Stimulated activated CD4-positive, alpha-beta T cell treated with anti-CD3 and anti-CD28 coated beads, Interleukin-15, amount 100 ng/mL, for 1 hour (primary cell): ENCODE measurements at places on chromosomes 5 and 9.

- DNase-seq = no peak
Observed at GRCh38 chr5:137516251-137516797, 17.2 kb upstream of the SPOCK1 start.

DNA sequence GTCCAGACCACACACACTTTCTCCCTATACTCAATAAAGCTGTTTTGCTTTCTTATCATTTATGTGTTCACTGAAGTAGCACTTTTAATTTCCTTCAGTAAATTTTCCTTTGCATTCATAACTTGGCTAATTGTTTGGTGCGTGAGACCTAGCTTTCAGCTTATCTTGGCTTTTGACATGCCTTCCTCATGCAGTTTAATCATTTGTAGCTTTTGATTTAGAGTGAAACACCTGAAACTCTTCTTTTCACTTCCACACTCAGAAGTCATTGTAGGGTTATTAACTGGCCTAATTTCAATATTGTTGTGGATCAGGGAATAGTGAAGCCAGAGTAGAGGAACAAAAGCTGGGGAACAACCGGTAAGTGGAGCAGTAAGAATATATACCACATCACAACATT is 114.7 kb downstream of the ST8SIA4 start:
- no peak for DNase-seq

DNA sequence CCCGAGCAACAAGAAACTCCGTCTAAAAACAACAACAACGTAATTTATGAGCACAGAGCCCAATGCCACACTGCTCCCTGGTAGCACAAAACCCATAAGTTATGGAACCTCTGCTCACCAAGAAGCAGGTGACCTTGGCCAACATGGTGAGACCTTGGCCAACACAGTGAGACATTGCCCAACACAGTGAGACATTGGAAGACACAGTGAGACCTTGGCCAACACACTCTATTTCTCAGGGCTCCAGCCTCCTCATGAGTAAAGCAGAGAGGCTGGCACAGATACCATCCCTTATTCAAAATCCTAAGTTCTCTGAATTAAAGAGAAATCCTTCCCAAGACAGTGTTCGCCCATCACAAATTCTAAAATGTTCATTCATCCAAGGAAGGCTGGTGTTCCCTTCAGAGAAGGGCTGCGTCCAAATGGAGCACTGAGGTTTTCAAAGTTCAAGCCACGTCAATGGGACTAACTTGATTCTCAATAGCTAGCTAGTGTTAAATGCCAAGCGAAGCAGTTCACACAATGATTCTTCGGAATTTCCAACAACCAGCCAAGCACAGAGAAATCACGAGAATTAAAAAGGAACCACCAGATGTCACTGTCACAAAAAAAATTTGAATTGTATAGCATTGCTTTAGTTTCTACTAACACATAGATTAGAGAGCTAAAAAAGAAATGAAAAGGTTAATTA is 29.5 kb downstream of the TTC39B start:
- DNase-seq = no peak

DNA sequence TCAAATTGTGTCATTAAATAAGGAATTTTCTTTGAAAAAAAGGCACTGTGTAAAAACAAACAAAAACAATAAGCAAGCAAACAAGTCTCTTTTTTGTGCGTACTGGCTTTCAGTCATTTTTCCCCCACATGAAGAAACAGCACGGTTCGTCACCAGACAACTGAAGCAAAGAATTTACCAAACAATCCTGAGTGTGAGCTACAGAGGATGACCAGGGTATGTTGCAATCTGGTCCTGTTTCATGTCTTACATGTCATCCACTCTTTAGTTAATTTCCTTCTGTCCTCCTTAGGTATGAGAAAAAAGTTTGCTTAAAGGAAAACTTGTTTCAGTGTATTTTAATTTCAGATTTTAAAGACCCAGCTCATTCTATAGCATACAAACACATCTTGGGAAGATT is 1080.7 kb upstream of the NUDT12 start:
- DNase-seq = no peak

- peak; percentile 28 for DNase-seq
Observed at GRCh38 chr5:140175367-140176030, 511 bp downstream of the CYSTM1 start.

DNA sequence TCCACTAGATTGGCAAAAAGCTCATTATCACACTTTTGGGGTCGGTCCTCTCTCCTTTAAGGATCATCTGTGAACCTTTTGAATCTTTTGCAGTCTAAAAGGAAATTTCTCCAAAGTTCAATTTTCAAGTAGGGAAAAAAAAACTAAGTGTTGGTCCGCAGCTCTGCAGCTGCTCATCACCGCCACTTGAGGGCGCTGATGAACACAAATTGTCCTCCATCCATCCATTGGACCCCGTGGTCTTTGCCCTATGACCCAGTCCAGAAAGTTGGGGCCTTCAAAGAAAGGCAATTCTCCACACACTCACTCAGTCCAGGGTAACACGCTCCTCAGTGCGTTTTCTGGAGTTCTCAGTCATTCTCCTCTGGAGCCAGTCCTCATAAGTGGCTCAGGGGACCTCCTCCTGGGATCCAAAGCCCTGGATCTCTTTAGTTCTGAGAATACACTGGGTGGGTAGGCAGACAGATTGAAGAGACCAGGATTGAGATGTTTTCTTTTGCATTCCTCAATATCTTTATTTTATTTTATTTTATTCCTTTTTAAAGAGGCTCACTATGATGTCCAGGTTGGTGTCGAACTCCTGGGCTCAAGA is 63.6 kb upstream of the SLC28A3 start:
- no peak for DNase-seq

- no peak for DNase-seq
Observed at GRCh38 chr9:131277287-131277909, 1.1 kb upstream of the FAM78A start.

DNA sequence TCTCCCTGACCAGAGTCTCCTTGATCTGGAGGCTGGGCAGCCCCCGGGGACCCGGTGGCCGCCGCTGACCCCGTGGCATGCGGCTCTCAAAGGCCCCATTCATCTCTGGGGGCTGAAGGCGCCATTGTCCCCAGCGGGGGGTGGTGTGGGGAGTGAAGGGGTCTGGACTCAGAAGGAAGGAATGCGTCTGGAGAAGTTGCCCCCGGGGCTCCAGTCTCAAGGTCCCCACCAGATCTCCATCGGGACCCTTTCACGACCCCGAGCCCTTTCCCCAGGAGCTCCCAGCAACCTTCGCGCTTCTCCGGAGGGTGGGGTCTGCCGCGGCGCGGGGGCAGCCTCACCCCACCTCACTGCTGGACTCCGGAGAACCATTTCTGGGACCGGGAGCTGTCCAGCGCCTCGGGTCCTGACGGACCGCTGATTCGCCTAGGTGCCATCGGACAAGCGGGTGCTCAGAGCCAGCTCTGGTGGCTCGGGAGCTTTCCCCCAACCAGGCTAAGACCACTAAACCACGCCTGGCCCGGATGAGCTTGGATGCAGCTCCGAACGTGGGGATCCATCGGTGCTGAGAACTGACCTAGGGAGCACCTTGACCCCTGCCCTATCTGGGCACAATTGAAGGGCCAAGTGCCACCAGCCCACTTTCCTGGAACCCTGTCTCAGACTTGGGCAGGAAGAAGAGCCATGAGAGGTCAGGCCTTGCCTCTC is 5.1 kb upstream of the PCDH1 start:
- DNase-seq = no peak

GRCh38 chr5:60959156-60959555 is 14.2 kb downstream of the NDUFAF2 start:
- DNase-seq = no peak

- no peak for DNase-seq
Observed at GRCh38 chr5:148523139-148523538, 131.2 kb downstream of the HTR4 start.

DNA sequence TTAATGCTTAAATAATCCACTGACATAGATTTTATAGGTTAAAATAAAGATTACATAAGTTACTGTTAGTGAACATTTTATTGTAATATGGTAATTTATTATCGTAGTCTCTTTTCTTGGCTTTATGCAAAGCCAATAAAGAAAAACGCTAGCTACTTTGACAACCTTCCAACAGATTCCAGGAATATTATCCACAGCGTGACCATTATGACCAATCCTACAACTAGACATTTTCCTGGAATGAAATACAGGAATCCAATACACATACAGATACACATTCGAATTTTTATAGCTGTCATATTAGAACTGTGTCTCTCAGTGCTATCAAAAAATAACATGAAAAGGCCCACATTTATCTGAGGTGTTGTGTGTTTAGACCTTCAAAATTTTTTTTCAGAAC is 13.1 kb downstream of the RPS23 start:
- DNase-seq = no peak

DNA sequence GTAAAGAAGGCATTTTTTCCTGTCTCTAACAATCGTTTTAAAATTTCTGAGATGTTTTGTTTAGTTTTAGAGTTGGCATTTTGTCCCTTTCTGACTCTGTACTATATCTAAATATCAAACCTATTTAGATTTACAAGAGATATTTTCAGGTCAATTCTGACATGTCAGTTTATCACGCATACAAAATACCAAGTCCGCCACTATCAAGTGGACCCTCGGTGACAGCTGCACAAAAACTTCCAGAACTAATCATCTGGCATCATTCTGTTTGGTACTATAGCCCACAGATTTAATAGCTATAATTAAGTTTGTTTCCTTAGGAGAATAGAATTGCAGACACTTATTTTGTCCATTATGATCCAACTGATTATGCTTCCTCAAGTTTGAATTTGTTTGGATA is 1278.2 kb downstream of the CDH12 start:
- no peak for DNase-seq

GRCh38 chr5:119275601-119276173 is 80.1 kb upstream of the TNFAIP8 start:
- no peak for DNase-seq

DNA sequence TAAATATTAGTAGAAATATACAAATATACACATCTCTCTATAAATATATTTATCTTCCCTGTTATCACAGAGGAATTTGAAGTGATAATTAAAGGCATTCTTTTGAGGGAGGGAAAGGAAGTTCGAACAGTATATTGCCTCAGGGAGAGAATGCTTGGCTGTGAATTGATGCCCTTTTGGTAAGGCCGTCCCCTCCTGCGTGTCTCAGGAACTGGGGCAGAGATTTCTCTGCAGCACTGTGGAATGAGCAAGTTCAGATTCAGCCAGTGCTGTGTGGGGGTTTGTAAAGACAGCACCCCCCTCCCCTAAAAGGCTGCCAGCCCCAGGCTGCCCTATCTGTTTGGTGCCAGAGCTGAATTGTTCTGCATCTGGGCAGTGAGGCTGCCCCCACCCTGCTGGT is 42.0 kb downstream of the UBE2QL1 start:
- DNase-seq = no peak

DNA sequence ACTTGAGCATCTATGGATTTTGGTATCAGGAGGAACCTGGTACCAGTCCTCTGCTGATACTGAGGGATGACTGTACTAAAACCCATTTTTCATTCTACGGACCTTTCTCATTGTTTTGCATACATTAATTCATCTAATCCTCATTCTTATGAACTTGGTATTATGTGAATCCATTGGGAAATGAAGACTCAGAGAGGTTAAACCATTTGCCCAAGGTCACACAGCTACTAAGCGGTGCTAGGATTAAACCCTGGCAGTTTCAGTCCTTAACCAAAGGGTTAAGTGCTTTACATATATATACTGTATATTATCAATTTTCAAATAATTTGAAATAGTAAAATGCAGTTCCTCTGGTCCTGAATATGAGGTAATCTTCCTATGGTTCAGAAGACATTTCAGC is 3.8 kb downstream of the CAMLG start:
- no peak for DNase-seq

- DNase-seq = no peak
Observed at GRCh38 chr5:17896605-17897004, 262.3 kb downstream of the TAF11L14 start.

GRCh38 chr5:37355161-37355560 is 15.7 kb downstream of the NUP155 start:
- no peak for DNase-seq

GRCh38 chr5:174572591-174572990 is 151.8 kb upstream of the MSX2 start:
- DNase-seq = no peak

DNA sequence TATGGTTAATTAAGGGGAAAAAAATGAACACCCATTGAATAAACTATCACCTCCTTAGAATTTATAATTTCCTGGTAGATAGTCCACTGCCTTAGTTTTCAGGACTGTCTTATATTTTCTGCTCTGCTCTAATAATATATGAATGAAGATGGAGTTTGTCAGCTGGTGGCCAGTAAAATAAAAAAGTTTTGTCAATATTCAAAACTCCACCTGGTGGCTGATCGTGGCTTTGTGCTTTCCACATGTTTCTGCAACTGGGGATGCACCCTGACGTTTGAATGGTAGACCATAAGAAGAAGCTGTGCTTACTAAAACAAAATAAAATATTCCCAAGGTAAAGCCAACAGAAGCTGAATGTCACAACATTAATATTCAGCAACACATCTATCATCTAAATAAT is 286.6 kb upstream of the IZUMO3 start:
- DNase-seq = no peak

DNA sequence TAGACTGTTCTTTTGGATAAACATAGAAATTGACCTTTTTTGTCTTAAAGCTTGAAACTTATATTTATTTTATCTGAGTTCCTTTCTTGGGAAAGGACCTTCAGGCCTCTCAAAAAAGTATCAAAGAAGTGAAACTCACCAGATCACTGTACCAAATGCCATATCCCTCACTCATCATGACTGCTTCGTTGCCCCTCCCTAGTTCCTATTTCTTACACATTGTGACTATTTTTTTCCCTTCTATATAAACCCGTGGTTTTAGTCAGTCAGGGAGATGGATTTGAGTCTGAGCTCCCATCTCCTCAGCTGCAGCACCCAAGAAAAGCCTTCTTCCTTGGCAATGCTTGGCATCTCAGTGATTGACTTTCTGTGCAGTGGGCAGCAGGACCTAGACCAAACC is 129.4 kb downstream of the LPAR1 start:
- DNase-seq = no peak

DNA sequence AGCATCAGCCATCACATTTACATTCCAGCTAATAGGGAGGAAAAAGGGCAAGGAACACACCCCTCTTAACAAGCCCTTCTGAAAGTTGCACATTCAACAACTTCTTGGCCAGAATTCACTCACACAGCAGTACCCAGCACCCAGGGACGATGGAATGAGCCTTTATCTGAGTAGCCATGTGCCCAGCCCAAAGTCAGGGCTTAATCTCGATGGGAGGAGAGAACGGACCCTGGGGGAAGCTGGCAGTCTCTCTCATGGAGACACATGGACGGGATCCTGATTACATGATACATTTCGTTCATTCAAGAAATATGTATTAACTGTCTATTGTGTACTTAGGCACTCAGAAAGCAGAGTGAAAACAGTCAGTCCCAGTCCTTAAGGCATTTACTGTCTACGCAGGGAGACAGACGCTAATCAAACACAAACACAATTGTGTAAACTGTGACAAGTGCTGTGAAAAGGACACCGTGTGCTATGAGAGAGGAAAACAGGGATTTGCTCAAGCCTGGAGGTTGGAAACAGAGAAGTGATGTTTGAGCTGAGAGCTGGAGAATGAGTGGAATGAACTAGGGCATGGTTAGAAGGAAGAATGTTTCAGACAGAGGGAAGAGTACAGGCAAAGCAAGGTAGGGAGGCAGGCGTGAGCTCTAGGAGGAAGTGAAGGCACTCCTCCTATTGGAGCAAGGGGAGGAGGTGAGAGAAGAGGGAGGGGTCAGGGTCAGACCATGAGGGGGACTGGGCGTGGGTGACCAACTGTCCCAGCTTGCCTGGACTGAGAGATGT is 7.4 kb downstream of the OTULINL start:
- DNase-seq = no peak

- no peak for DNase-seq
Observed at GRCh38 chr5:176747670-176748072, 62.7 kb upstream of the UNC5A start.

GRCh38 chr5:16437977-16438376 is 27.6 kb downstream of the ZNF622 start:
- no peak for DNase-seq

- DNase-seq = no peak
Observed at GRCh38 chr5:147855774-147856069, 22.8 kb upstream of the SCGB3A2 start.
